ENCODE measurements at places on chromosomes 2 and 18.

DNA sequence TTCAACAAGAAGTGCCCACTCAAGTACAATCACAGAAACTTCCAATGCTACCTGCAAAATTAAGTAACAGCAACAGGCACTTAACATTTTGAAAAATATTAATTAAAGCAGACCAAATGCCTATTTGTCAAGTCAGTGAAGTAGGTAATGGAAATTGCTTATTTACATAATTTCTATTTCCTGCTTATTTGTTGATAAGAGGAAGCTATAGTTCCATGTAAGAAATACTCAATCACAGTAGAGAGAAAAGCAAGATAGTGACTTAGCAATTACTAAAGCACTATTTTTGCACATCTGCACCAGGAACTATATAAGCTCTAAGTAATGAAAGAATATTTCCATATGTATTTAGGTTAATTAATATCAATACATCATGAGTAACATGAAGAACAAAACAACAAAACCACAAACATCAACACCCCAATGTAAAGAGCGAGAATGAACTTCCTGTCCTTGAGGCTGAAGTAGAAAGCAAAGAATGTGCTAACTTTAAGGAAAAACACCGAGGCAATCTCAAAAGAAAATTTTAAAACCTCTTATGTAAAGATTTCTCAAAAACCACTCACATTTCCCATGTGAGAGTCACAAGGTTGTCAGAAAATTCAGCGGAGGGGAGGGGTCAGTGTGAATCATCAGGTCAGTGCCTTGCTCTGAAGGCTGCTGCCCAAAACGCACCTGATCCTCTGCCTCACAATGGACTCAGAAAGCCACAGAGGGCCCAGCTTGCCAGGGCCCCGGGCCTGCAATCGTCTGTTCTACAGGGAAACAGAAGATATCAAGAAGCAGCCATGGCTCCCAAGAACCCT, 12.5 kb downstream of the NPC1 start:
- DNase-seq, result peak; percentile 38

GRCh38 chr2:233915128-233915527, 2.0 kb upstream of the TRPM8 start:
- DNase-seq, result no peak

DNA sequence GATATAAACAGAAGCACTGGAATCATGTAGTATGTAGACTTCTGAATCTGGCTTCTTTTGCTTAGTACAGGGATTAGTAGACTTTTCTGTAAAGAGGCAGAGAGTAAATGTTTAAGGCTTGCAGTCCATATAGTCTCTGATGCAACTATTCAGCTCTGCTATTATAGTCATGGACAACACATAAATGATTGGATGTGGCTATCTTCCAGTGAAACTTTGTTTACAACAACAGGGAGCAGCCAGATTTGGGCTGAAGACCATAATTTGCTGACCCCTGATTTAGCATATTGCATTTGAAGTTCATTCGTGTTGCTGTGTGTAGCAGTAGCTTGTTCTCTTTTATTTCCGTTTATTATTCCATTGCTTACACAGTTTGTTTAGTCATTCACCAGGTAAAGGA, 55.0 kb downstream of the GPD2 start:
- no peak for DNase-seq

GRCh38 chr2:59462422-59463197, 1090.8 kb downstream of the BCL11A start:
- no peak for DNase-seq

- no peak for DNase-seq
These were observed 5.0 kb downstream of the LIMS2 start for GRCh38 chr2:127670055-127670956.

- no peak for DNase-seq
These were observed 161.6 kb upstream of the TRIB2 start for GRCh38 chr2:12555012-12555645.

GRCh38 chr2:239531456-239532241, 130.8 kb upstream of the HDAC4 start:
- no peak for DNase-seq

DNA sequence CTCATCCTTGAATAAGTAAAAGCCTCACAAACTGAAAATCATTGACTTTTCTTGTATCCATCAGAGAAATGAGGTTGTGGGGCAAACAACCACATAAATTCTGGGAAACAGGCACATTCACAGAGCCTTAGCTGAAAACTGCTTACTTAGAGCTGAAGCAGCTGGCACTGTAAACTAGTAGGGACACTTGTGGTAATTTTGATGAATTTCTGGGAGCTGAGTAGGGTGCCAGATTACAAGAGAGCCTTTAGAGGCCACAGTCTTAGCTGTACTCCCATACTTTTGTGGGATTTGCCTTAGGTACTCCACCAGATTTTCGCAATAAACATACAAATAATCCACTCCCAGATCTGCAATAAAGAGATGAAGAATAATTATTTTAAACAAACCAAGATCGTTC, 315.2 kb downstream of the TMX3 start:
- DNase-seq, result no peak

GRCh38 chr18:62201870-62202269, 14.8 kb downstream of the RELCH start:
- DNase-seq, result no peak

DNA sequence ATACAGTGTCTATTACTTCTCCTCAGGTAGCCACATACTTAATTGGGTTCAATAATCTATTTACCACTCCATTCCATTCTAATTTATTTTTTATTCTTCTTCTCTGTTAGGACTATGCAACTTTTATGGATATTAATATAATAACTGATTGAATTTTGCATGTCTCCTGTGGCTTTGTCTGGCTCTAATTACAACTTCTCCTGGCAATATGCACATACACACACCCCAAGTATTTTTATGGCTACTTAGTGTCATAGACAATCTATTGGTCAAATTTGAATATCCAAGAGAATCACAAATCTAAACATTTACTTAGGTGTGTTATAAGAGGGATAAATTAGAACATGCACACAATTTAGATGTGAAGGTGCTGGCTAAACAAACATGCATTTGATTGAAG, 73.1 kb downstream of the BOD1L2 start:
- no peak for DNase-seq

DNA sequence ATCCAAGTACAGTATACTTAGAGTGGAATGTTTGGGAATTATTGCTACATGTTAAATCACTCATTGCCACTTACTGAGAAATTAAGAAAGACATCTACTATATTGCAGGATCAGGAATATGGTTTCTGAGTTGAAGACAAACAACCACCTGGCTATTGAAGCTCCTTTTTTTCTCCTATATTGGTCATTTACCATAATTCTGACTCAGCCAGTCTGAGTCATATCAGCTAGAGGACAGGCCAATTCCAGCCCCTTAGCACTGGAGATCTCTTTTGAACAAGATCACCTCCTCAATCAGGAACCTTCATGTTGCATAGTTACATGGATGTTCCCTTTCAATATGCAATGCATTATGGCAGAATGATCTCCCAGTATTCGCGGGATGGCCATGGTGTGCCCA, 42.7 kb upstream of the CDH19 start:
- no peak for DNase-seq

DNA sequence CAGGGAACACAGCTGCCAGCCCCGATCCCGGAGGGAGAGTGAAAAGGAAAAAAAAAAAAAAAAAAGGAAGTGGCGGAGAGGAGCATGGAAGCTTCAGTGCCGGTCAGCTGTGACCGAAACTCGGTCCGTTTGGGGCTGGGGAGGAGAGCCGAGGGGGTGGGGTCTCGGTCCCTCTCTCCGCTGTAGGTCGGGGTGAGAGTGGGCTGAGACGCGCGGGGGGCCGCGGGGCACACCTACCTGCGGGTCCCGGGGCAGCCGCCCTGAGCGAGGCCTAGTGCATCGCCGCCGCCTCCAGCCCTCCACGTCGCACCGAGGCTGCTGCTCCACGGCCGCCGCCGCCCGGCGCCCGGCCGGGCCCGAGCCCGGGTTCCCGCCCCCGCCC, 536 bp downstream of the VPS54 start:
- peak; percentile 38 for DNase-seq

GRCh38 chr2:198213253-198213652, 408.9 kb downstream of the PLCL1 start:
- DNase-seq, result no peak

DNA sequence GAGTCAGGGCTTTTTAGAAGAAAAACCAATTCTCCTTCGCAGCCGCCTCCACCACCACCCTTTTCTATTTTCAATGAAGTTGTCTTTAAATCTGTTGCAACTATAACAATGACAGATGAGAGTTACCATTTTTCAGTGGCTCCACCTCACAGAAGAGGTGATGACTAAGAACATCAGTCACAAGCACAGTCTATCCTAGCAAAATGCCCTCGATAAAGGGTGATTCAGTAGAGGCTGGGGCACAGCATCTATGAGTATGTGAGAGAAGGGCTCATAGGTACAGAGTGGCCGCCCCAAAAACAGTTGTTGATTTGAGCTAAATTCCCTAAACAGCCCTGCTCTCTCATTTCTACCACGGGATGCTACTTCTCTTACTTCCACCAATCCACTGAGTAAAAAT, 310.8 kb upstream of the MGAT5 start:
- DNase-seq, result no peak

GRCh38 chr2:79219383-79219988, 59.9 kb upstream of the REG3A start:
- DNase-seq, result no peak

- DNase-seq, result no peak
These were observed 34.2 kb downstream of the IMPA2 start for GRCh38 chr18:12015416-12016062.

- no peak for DNase-seq
These were observed 1027.1 kb downstream of the TMEM182 start for GRCh38 chr2:103788951-103789350.

- no peak for DNase-seq
These were observed 136.4 kb upstream of the CELF4 start for GRCh38 chr18:37701967-37702366.

DNA sequence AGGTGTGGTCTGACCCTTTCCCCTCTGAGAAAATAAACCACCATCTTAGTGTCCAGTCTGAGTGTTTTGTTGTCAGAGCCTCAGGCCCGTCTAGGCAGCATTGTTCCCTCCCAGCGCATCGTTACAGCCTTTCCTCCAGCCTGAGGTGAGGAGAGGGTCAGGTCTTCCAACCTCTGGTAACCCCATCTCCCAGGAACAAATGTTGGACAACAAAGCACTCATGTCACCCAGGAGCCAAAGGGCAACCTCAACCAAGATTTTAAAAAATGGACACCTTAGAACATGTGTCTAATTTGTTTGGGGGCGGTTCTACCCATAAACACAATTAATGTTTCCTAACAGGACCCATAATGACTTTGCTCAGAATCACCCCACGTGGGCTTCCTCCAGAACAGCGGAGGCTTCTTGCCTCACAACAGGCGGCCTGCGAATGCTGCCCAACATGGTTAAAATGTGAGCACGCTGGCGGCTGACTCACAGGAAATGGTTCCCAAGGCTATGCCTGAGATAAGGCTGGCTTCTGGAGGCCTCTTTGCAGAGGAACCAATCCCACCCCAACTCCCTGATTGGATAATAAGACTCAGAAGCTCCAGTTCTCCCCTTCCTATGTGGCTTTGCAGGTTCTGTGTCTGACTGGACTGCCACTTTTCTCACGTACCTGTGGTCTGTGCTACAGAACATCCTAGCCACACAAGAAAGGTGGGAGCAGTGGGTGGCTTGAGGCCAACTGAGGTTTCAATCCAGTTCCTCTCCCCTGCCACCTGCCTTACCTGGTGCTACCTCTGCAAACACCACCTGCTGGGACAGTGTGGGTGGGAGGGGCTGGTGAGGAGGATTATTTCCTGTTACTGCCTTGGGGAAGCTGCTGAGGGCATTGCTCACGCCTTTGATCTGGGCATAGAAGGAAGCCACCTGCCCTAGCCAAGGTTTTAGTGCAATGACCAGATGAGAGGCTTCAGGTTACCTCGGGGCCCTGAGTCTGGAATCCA, 108.8 kb downstream of the B3GNT2 start:
- DNase-seq, result peak; percentile 41

DNA sequence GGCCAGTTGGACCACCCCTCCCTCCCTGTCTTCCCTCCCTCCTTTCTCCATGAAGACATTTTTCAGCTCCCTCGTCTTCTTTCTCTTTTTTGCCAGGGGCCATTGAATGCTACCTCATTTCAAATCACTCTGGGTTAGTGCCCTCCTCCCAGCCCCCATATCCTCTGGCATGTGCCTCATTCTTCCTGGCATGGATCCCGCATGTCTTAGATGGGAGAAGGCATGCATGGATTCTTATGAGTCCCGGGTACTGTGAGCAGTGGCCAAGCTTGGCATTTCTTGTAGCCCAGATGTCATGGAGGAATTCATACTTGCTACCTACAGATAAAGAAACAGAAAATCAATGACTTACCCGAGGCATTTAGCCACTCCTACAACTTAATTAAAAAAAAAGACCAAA, 9.0 kb upstream of the HAAO start:
- no peak for DNase-seq

GRCh38 chr2:148645539-148646230, 1.1 kb downstream of the EPC2 start:
- peak; percentile 89 for DNase-seq

- DNase-seq, result no peak
These were observed 9.9 kb upstream of the MAP3K2 start for GRCh38 chr2:127397568-127398238.

GRCh38 chr2:105432044-105432399, 33.2 kb upstream of the FHL2 start:
- DNase-seq, result no peak

DNA sequence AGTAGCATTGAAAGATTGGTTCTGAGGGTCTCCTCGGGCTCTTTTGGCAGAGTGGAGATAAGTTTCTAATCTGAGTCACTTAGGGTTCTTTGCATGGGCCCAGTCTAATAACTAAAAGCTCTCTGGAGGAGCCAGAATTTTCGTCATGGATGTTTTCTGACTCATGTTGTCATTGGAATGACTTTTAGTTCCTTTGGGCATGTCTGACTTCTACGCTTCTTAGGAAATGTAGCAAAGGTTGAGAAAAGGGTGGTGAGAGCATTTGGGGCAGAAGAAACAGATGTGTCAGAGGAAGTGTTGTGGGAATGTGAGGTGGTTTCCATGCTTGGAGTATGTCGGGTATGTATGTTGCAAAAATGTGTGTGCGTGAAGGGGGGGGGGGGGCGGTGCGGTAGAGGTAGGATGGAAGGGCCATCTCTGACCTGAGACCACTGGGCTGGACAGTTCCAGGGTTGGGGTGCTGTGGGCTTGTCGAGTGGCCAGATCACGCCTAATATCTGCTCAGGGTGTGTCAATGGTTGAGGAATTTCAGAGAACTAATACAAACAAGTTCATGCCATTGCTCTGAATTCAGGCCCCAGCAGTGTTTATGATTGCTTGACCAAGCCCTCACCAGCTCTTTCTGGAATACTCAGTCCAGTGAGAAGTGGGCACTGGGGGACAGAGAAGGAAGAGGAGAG, 26.9 kb downstream of the KLHL29 start:
- DNase-seq, result no peak

DNA sequence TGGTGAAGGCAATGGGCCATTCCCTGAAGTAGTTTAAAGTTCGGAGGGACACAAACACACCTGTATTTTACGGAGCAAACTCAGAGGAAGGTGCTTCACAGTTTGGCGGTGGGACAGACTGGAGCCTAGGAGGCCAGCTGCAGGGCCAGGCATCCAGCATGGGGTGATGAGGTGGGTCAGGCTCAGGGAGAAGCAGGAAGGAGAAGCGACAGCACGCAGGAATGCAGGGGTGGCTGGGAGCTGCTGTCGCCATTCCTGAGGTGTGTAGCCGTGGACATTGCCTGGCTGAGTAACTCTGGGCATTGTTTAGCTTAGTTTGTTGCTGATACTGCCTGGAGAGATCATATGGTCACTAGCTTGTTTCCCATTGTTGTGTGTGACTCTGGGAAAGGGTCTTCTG, 35.8 kb upstream of the METTL21A start:
- no peak for DNase-seq

All from CD4-positive, alpha-beta T cell treated with Interleukin-1 beta for 1 hour (primary cell).